ENCODE measurements at places on chromosomes 5 and 9.

DNA sequence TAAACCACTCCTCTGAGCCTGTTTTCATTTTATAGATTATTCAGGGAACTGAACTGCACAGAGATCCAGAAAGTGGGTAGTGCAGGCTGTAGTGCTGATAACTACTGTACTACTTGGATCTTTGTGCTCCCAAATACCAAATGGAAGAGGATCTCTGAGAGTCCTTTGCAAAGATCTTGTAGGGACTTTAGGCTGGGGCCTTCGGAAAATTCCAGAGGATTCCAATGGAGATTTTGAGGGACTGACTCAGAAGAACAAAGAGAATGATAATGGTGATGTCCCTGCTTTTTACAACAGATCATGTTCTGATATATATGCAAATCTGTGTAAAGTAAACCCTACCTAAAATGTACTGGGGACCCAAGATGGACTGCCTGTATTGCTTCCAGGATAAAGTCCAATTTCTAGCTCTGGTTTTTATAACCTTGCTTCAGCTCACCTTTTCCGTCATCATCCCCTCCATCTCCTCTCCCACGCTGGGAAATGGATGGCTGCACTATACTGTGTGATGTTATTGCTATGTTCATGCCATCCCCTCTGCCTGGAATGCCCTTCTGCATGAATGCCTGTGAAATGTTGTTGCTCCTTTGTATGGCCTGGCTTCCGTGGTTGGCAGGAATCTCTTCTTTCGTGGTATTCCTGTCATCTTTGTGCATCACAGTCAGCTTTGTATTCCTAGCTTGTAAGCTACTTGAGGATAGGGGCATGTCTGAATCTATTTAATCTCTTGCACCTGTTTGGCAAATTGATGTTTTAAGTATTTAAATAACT lies 9.7 kb upstream of the PSMD5 start:
- DNase-seq: no peak

- peak; percentile 61 for DNase-seq
Measured at GRCh38 chr9:109507421-109507838, 9.3 kb upstream of the PTPN3 start.

- no peak for DNase-seq
Measured at GRCh38 chr5:91712718-91713117, 329.6 kb upstream of the ARRDC3 start.

- no peak for DNase-seq
Measured at GRCh38 chr5:87541033-87541432, 128.3 kb upstream of the CCNH start.

DNA sequence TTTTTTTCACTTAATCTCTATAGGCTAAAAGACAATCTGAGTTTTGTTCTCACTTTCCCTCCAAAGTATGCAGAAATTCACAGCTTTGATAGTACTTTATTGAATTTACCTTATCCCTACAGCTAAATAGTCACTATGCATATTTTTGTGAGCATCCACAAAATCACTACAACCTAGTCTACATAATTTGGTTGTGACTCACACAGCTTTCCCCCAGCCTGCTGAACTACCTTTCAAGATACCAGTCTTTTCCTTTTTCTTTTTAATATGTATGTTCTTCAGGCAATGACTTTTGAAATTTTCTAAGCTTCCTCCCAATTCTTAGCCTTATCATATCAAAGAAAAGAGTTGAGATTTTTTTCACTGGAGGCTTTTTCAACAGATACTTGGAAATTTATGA lies 347.3 kb upstream of the CDH6 start:
- no peak for DNase-seq

DNA sequence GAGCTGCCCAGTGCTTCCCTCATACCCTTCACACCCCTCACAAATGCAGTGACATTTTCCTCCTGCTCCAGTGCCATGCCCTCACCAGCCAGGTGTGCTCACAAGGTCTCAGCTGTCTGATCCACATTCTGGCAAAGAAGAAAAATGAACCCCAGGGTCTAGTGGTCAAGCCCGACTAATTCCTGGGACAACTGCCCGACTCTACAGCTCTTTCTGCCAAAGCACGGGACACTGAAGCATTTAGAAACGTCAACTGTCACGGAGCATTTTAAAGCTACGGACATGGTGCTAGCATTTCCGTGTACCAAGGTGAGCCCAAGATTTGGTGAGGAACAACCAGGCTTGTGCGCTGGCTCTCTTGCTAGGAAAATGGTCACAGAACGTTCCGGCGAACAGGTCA lies 56.8 kb upstream of the PHYKPL start:
- no peak for DNase-seq

- no peak for DNase-seq
Measured at GRCh38 chr5:100787648-100788047, 115.4 kb downstream of the ST8SIA4 start.

Measured in hepatic stellate cell (primary cell).